ENCODE measurements at places on chromosomes 6 and 20.

DNA sequence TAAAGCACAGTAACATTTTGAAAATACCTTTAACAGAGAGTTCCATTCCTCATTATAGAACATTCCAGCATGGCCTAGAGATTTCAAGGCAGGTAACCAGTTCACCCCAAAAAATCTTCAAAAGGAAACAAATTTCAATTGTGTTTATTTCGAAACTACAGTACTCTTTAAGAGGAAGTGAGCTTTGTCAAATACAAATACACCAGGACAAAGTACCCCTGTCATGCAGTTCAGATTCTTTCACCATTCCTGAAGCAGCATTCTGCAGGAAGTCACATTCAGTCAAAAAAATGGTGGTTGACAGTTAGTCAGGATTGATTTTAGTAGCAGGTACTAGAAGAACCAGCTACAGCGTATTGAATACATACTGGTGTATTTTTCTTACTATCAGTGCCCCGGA, 89.6 kb upstream of the RIN2 start:
- no peak for DNase-seq

DNA sequence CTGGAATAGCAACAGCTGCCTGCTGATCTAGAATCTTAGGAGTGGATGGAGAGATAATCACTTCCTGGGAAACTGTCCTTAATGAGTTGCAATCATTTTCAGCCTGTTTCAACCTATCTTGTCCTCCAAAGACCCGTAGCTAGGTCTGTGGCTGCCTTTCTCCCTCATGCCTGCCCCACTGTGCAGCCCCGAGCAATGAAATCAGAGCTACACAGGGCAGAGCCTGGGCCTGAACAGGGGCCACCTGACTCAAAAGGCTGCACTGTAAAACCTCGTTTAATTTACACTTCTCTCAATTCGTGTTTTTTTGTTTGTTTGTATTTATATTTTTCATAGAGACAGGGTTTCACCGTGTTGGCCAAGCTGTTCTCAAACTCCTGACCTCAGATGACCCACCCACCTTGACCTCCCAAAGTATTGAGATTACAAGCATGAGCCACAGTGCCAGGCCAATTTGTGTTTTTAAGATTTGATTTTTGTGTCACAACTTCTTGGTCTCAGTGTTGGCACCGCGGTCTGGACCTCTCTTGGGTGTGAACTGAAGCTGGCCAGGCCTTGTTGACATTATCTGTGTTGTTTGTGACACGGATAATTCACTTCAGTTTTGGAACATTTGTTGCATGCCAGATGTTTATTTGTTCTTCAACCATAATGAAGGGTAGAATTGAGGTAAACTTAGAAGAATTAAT, 21.5 kb downstream of the GGTLC1 start:
- DNase-seq = no peak

DNA sequence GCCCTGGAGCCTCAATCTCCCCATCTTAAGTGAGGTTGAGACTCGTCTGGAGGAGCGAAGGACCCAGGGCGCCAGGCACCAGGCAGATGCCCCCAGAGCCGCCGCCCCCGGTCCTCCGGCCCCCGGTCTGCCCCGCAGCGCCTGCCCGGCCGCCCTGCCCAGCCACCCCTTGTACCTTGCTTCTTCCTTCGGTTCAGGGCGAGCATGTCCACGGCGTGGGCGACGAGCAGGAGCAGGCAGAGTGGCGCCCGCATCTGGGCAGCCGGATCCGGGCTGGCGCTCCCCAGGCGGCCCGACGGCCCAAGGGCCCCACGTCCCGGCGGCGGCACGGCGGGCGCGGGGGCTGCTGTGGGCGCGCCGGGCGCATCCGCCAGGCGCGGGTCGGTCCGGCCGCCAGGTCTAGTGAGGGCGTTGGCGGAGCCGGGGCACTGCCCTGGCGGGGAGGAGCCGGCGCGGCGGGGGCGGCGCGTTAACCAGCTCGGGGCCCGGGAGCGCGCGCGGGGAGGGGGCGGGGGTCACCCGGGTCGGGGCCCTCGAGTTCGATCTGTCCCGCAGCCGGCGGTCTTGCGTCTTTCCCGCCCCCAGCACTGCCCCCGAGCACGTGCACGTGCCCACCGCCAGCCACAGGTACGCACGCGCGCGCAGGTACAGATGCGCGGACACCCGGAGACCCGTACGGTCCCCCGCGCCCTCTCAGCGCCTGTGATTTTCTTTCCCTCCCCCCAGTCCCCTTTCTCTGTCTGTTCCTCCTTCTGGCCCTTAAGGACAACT, at the start of gene RSPO4:
Gene RSPO4 (minus strand): TSS at position 401 of the 771 bp plus-strand sequence. CDS start 147 bp downstream, at position 254.
- no peak for DNase-seq

- DNase-seq = peak; percentile 69
Observed at GRCh38 chr6:136784910-136785746, 7.1 kb downstream of the MAP3K5 start.

DNA sequence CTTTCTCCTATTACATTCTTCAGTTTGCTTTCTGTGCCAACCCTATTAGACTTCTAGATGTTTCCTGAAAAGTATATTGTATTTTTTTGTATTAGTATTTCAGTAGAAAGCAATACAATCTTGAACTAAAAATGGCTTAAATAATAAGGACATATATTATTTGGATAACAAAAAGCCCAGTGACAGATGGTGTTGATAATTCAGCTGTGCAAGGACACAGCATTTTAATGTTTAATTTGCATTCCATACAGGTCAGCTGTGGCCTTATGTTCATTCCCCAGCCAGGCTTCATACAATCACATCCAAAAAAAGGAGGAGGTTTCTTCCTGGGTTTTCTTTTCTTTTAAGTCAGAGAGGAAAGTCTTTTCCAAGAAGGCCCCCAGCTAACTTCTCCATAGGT, 236.9 kb downstream of the CD109 start:
- DNase-seq = no peak

- no peak for DNase-seq
Observed at GRCh38 chr20:33828967-33829560, 17.9 kb downstream of the CHMP4B start.

- no peak for DNase-seq
Observed at GRCh38 chr6:11015102-11015501, 29.0 kb downstream of the ELOVL2 start.

- no peak for DNase-seq
Observed at GRCh38 chr6:35960187-35960586, 39.3 kb upstream of the SRPK1 start.

DNA sequence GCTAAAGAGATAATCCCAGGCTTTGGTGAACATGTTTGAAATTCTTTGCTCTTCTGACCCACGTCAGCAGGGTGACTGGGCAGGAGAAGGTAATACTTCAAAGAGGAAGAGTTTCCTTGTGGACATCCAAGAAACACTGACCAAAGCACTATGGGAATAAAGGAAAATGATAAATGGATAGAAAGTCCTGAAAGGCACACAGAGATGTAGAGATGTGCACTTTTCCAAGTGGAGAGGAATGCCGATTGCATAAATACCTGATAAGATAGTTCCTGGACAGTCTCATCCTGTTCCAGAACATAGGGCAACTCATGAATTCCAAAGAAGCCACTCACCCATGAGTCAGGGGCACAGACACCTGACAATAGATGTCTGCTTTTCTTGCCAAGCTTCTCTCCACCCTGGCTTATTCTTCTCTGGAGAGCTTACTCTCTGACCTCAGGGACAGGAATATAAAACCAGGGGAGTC, 191.3 kb upstream of the FOXA2 start:
- no peak for DNase-seq

DNA sequence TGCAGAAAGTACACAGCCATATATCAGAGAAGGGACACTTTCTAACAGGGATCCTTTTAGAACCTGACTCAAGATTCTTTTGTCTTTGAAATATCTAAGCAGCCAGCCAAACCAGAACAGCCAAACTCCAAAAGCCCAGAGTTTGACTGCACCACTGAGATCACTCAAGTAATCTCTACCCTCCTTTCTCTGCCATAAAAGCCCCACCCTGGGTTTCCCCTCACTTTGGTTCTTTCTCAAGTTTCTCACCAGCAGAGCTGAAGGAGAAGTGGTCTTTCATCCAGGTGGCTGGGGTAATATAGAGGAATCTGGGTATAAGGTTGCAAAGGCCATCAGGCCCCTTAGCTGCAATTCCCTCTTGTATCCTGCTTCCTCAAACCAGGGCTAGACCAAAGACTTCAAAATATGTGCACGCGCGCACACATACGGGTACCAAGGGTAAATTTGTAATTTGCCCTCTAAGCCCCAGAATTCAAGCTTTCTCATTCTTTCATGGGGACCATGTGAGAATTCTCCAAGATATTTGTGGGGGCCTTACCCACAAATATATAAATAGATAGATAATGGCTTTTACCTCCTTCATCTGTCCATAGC, 42.9 kb downstream of the GPX5 start:
- DNase-seq = no peak

DNA sequence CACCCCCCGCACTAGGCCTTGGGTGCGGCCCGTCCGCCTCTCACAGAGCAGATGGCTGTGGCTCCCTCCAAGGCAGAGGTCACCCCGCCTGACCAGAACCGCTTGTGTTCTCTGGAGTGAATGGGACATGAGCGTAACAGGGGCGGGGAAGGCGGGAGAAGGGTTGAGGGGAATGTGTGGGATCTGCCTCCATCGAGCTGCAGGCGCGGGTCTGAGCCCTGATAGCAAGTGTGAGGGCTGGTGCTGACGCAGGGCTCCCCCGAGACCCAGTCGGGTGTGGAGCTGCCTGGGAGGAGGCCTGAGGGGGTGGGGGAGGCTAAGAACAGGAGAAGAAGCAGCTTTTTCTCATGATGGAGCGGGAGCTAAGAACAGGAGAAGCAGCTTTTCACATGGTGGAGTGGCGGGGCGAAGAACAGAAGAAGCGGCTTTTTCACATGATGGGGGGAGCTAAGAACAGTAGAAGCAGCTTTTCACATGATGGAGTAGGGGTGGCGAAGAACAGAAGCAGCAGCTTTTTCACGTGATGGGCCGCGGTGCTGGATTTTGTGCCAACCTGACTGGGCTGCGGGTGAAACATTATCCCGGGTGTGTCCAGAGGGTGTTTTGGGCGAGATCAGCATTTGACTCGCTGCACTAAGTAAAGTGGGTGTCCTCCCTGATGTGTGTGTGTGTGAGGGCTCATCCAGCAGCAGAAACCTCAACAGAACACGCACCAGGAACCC, 169.3 kb downstream of the TTLL2 start:
- peak; percentile 19 for DNase-seq

DNA sequence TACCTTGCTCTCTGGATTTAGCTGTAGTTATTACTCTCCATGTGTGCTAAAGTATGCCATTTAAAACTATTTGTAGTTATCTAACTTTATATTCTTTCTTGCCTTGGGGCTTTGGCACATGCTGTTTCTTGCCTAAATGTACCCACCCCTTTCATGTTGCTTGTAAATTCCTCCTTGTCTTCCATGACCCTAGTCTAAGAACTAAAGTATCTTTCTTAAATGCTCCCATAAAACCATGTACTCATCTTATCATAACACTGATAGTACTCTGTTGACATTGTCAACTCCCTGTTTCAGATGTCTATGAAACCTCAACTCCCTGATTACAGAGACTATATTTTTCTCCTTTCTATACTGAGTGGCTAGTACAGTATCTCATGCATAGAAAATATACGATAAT, 564.9 kb upstream of the IRAK1BP1 start:
- DNase-seq = no peak

- no peak for DNase-seq
Observed at GRCh38 chr6:97842521-97842920, 559.5 kb upstream of the MMS22L start.

DNA sequence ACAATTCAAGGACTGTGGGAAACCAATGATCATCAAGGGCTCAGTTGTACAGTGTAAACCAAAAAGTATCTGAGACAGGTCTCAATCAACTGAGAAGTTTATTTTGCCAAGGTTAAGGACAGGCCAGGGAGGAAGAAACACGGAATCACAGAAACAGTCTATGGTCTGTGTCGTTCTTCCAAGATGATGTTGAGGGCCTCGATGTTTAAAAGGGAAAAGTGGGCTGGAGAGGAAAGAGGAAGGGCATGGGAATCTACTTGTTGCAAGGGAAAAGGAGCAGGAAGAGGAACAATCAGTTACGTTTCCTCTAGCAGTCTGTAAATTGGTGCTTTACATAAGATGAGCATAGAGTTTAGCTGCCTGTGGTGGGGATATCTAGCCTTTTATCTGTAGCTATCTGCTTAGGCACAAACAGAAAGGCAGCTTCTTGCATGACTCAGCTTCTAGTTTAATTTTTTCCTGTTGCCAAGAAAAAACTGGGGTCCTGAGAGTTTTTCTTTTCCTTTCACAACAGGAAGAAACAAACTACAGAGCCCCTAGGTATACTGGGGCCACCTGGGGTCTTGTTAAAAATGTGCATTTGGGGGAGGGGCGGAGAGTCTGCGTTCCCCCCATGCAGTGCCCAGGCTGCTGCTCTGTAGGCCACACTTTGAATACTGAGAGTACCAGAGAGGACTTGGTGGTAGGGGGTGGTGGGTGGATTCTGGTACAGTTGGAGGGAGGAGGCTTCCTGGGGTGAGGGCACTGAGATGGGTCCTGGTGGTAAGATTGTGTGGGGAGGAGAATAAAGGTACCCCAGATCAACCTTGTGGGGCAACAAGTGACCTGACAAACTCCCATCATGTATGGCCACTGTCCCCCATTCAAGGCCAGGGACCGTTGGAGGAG, 35.3 kb upstream of the EZR start:
- DNase-seq = no peak

- no peak for DNase-seq
Observed at GRCh38 chr6:149336609-149336928, 19.1 kb downstream of the TAB2 start.

DNA sequence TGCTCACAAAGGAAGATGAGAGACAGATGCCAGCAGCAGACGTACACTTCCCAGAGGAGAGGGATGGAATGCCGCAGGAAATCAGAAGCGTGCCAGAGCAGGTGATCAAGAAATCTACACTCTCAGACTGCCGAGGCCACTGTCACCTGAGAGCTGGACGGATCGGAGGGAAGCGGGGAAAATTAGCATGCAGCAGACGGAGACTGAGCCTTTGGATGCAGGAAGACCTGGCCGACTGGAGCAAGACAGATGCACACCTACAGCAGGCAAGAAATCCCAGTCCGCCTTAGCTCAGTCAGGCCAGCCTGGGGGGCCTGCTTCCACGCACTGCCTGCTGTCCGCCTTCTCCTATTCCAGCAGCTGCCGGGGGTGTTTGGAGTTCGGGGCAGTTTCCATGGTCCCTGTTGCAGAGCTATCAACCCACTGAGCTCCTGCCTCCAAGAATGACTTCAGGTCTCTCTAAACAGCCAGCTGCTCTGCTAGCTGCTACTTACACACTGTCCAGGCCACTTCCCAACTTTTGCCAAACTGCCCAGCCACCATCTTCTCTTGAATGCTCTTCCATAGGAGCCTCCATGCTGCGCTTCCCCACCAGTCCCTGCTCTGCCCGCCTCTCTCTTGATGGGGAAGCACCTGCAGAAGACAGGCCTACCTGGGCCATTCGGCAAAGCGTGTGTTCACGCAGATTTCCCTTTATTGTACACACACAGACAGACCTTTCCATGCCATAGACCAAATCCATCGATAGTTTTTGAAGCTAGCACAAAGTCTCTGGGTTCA, 368.5 kb downstream of the ZFAND3 start:
- DNase-seq = no peak

GRCh38 chr6:107360476-107360875, 98.9 kb downstream of the PDSS2 start:
- DNase-seq = no peak

DNA sequence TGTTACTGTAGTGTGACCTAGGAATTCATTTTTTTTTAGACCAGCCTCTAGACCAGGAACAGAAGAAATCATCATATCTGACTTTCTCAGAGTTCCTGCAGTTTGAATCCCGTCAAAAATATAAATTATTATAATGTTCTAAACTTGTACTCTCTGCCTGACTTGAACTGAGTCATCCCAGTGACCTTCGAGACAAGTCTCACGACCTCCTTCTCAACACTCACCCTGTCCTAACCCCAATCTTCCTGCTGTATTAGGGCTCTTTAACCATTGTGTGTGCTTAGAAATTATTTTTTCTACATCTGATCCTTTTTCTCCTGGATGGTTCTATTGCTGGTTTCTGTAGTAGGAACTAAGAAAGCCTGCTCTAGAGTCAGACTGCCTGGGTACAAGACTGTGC, 21.5 kb downstream of the ADGRF5 start:
- no peak for DNase-seq
